ENCODE measurements at places on chromosomes 2 and 18.

- DNase-seq, result no peak
These were observed 1140.4 kb downstream of the RPIA start for GRCh38 chr2:89831641-89832498.

- DNase-seq, result no peak
These were observed 61.9 kb upstream of the BZW1 start for GRCh38 chr2:200749631-200750322.

DNA sequence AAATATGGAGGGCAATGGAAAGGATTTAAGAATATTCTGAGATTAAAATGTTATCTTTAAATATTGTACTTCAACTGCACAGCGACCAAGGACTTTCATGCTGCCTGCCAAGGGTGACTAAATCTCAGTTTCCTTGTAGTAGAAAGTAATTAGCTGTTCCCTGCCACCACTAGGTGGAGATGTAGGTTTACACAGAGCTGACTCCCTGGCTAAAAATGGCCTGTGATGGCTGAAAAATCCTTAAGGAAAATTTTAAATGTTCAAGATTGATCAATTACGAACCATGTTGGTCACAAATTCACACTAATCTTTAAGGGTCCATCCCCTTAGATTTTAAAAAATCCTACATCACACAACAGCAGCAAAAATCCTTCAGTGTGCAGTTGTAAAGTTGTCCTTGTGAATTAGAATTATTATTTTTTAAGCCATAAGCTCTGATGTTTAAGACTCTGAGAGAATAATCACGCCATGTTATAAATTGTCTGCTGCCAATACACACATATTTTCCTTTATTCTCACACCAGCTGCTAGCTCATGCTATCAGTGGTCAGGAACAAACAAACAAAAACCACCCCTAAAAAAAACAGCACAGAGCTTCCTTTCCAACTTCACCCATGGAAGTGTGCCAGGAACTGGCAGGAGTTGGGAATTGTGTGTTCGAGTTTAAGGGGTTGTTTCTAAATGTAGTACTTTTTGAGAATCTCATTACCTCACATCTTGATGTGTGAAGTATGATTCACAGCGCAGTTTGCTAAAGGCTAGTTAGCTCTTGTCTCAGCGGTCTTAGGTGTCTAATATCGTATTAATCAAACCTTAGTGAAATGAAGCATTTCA lies 399.8 kb downstream of the TMEM182 start:
- no peak for DNase-seq

DNA sequence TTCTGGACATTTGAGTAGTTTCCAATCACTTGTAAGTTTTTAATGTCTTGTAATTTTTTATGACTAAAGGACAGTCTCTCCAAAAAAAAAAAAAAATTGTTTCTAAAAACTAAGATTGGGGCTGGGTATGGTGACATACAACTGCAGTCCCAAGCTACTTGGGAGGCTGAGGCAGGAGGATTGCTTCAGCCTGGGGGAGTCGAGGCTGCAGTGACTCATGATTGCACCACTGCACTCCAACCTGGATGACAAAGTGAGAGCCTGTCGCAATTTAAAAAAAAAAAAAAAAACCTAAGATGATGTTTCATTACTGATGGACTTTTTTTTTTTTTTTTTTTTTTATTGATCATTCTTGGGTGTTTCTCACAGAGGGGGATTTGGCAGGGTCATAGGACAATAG lies 34.4 kb upstream of the PKDCC start:
- DNase-seq, result no peak

DNA sequence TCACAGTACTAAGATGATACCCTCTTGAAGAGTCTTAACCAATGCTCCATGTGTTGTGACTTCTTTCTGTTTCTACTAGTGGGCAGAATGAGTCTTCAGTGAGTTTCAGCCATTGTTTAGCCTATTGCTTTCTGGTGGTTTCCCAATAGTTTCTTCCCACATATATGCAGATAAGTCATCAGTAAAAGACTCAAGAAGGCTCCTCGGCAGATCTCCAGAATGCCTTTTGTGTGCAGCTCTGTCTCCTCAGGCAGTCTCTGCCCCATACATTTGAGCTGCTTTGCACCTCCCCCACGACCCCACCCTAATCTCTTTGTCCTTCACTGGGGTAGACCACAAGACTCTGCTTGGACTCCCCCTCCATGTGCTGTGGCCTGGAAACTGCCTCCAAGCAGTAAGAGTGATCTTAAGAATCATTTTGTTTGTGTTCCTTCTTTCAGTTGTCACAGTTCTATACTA lies 71.6 kb upstream of the CHRNA1 start:
- peak; percentile 45 for DNase-seq

GRCh38 chr2:173657996-173658717 lies 303.5 kb downstream of the CDCA7 start:
- DNase-seq, result no peak

GRCh38 chr18:74377776-74378175 lies 62.1 kb downstream of the C18orf63 start:
- DNase-seq, result no peak

- no peak for DNase-seq
These were observed 52.8 kb downstream of the MARCO start for GRCh38 chr2:118994778-118995177.

DNA sequence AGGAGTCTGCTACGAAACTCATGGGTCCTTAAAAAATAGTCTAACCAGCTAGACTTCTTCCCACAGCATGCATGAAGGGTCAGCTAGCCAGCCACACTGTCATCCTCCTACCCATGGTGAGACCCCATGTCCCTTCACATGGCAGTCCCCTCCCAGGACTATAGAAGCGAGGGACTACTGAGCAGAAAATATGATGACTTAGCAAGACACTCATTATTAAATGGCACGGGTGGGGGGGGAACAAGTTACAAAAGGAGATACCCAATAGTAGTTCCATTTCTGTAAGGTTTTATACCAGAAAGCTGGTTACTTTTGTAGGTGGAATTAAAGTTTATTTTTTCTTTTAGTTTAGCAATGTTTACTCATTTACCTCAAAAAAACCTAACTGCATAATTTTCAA lies 31.5 kb downstream of the ST8SIA5 start:
- no peak for DNase-seq

- no peak for DNase-seq
These were observed 24.1 kb downstream of the USP40 start for GRCh38 chr2:233542507-233542906.

Measured in activated CD8-positive, alpha-beta memory T cell treated with anti-CD3 and anti-CD28 coated beads for 48 hours (primary cell).